Activated B cell treated with CpG ODN at 0.5 μM for 24 hours (primary cell): ENCODE measurements at places on chromosomes 7 and 10.
A peak's percentile ranks its signal among the peaks of the same experiment; 100 is the strongest.

DNA sequence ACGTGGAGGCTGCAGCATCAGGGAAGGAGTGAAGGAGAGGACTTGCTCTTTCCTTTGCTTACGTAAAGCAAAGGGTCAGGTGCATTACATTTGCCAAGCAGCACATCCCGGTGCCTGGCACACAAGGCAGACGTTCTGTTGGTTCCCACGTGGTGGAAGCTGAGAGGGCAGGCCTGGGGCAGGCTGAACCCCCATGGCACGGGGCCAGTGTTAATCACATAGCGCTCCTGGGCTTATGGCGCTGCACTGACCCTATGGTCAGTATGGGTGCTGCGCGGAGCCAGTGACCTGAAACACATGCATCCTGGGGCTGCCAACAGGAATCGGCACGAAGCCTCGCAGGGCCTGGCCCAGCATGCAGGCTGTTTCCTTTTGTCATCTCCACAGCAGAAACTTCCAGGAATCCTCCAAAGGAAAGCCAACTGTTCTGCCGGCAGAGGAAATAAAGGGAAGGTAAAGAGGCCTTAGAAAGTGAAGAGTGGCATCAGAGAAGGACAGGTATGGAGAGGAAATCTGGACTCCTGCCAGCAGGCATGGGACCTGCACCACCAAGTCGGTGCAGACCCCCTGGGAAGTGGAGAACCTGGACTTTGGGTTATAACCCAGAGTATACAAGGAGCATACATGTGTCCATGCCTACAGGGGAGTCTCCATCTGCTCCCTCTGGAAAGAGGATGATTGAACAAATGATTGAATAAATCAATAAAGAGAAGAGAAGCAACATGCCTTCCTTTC, 560.2 kb downstream of the TCERG1L start:
- H3K27me3 ChIP-seq = no peaks in the 10 kb centered on the region
- no peak for DNase-seq
- H3K27ac ChIP-seq = no peak overlapping the region
- no peak overlapping the region for H3K4me3 ChIP-seq
- no peaks in the 10 kb centered on the region for H3K36me3 ChIP-seq

DNA sequence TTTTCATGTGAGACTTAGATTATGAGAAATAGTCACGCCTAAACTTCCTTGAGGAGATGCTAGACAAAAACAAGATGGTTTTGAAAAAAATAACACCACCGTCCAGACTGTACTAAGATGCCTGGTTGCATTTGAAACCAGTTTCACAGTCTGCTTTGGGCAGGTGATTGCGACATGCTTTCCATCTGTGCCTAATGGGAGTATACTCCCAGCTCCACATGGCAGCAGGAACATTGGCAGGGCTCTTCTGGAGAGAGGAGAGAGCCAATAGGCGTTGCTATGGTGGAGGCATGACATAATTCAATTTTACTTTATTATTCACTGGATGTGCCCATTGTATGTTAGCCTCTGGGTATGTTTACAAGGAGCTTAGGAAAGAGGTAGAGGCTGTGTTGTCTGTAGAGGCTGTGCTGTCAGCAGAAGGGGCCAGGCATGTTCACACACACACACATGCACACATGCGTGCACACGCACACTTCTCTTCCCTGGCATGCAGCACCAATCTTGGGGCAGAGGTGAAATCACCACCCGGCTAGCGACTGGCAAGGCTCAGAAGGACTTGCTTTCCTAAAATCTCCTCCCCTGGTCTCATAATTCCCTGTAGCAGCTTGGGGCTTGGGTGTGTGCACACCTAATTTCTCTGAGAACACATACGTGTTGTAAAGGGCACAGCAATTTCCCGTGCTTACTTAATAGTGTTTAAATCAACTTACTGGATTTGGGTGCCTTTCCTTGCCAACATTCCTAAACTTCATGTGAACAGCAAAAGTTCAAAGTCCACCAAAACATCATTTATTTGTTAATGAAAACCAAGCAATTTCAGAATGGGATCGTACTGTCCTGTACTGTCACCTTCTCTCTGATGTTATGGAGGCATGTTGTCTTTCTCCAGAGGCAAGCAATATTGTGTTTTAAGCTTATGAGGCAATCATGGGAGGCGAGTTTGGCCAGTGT, 162.1 kb downstream of the TCF7L2 start:
- H3K4me1 ChIP-seq = no peaks in the 10 kb centered on the region
- DNase-seq = no peak

DNA sequence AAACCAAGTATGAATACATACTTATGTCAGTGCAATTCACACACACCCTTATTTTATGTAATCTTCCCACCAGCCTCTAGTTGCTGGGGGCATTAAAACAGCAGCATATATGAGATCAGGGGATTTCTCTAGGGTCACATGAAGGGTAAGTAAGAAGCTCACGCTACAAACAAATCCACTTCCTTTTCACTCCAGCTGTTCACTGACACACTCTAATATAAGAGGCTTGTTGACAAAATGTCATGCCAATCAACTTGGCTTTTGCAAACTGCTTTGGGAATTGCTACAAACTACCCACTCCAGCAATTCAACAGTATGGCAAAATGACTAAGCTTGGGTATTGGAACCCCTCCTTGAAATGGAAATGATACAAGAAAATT, 10.3 kb downstream of the FAM3C start:
- DNase-seq = no peak
- H3K27me3 ChIP-seq = no peaks in the 10 kb centered on the region
- H3K36me3 ChIP-seq = peaks cover 24% of the 10 kb centered on the region
- peak overlapping the region; percentile 54 for H3K4me3 ChIP-seq

DNA sequence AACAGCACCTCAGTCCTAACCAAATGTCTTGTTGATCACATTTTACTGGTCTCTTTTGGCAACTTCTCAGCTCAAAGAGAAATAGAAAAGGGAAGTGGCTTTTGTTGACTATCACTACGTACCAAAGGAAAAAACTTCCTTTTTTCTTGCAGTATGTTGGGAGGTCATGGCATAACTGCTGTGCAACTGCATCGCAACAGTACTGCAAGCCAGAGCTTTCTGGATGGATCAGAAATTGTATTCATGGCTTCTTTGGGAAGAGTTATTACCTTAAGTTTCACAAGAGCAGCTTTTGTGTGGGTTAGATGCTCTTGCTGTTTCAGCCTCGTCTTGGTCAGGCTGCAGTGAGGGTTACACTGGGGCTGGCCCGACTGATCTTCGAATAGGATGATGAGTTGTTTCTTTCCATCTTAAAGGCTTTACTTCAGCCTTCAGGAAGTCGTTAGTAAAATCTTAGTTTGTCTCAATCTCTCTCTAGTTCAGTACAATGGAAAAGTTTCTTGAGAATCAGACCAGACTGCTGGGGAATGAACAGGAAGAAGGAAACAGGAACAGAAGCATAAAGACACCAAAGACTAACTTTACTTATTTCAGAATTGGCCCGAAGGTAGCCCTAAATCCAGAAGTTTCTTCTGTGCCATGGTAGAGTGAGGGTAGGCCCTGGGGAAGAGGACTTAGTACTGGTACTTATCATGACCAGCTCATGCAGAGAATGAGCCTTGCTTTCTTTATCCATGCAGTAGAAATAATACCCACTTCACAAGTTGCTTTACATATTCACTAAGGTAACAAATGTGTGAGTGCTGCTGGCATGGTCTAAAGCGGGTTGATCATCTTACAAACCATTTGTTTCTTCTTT, 153.6 kb downstream of the CELF2 start:
- peaks cover 54% of the 10 kb centered on the region for H3K36me3 ChIP-seq
- H3K27ac ChIP-seq = no peak overlapping the region
- peaks cover 9% of the 10 kb centered on the region for H3K4me1 ChIP-seq
- no peak for DNase-seq
- no peaks in the 10 kb centered on the region for H3K27me3 ChIP-seq

DNA sequence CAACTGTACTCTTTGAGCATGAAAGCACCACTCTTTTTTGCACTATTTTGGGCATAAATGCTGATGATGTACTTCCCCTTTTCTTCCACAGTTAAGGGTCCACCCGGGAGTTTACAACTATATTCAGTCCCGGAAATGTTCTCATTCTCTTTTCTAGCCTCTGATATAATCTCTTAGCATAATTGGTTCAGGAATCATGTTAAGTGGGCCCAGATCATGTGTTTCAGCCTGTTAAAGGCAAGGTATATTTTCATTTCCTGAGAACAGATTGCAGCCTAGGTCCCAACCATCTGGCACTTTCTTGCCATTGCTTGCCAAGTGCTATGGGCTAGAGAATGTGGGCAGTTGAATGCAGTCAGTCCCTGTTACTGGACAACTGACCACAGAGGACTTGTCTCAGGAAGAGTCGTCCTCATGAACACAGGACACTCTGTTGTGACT, 111.4 kb upstream of the GLCCI1 start:
- peak overlapping the region; percentile 63 for H3K4me3 ChIP-seq
- peak overlapping the region; percentile 90 for H3K27ac ChIP-seq
- H3K27me3 ChIP-seq = no peaks in the 10 kb centered on the region
- peaks cover 25% of the 10 kb centered on the region for H3K36me3 ChIP-seq

GRCh38 chr10:11483201-11484148, 128.0 kb downstream of the USP6NL start:
- peaks cover 26% of the 10 kb centered on the region for H3K4me1 ChIP-seq
- DNase-seq = no peak
- no peak overlapping the region for H3K4me3 ChIP-seq
- peaks cover 70% of the 10 kb centered on the region for H3K36me3 ChIP-seq
- H3K27me3 ChIP-seq = no peaks in the 10 kb centered on the region
- H3K27ac ChIP-seq = peak overlapping the region; percentile 61

DNA sequence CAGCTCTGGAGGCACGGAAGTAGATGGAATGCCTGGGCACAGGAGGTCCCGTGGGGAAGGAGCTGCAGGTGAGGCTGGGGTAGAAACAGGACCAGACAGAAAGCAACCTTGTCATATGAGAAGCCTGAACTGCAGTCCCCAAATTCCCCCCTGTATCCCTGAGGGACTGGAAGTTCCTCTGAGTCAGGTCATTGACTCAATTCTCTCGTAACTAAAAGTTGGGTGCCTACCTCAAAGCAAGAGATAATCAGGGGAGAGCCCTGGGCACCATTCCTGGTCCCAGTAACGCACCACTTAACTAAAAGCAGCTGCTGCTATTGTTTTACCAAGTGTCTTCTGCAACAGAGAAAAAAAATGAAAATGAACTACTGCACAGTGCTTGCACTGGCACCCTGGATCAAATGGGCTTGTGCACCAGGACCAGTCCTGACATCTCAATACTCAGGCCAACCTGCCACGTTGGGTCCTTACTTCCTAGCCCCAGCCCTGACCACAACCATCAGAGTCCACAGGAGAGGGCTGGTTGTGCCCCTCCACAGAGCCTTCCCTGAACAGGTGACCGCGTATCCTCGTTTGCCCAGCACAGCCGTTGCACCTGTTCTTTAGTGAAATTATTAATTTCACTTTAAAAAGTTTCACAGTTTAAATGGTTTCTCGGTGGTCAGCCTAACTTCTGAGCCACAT, 79.3 kb downstream of the GRID1 start:
- H3K4me3 ChIP-seq = no peak overlapping the region
- no peaks in the 10 kb centered on the region for H3K36me3 ChIP-seq
- H3K4me1 ChIP-seq = peaks cover 3% of the 10 kb centered on the region
- no peak overlapping the region for H3K27ac ChIP-seq

DNA sequence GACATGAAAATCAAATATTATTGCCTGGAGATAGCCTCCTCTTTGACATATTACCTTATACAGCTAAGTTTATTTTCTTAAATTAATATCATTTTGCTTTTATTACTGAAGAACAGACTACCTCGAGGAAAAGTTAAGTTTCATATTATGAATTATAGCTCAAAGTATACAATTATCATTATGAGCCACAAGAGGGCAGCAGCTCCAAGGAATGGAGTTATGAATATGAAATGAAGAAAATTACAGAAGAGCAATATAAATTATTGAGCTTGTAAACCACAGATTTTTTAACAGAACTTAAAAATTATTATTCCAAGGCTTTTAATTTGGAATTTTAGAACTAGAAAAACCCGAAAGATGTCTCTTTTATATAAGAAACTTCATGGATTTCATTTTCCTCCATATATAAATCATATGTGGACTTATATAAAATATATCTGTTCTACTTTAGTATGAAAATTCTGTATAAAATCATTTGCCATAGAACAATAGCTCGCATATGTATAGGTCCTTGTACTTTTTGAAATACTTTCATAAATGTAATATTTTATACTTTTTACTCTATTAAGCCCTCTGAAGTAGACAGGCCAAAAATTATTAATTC, 40.1 kb downstream of the IQUB start:
- peaks cover 11% of the 10 kb centered on the region for H3K27me3 ChIP-seq
- H3K27ac ChIP-seq = no peak overlapping the region
- no peak for DNase-seq
- no peaks in the 10 kb centered on the region for H3K36me3 ChIP-seq
- peaks cover 2% of the 10 kb centered on the region for H3K4me1 ChIP-seq

DNA sequence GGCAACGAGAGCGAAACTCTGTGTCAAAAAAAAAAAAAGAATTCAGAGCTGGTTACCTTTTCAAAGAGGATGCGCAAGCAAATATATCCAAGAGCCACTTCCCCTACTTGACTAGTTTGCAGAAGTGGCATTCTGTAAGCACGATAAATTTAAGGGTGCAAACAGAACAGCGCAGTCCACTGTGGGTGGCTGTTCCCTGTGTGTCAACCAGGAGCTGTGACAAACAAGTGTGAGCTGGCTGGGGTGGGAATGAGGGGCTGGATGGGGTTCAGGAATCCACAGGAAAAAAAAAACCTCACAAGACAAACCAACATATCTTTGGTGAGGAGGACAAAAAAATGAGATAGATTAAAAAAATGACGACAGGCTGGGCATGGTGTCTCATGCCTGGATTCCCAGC, 15.9 kb downstream of the GUSB start:
- no peak for DNase-seq
- peaks cover 85% of the 10 kb centered on the region for H3K36me3 ChIP-seq
- H3K4me1 ChIP-seq = no peaks in the 10 kb centered on the region
- no peak overlapping the region for H3K27ac ChIP-seq
- no peak overlapping the region for H3K4me3 ChIP-seq

DNA sequence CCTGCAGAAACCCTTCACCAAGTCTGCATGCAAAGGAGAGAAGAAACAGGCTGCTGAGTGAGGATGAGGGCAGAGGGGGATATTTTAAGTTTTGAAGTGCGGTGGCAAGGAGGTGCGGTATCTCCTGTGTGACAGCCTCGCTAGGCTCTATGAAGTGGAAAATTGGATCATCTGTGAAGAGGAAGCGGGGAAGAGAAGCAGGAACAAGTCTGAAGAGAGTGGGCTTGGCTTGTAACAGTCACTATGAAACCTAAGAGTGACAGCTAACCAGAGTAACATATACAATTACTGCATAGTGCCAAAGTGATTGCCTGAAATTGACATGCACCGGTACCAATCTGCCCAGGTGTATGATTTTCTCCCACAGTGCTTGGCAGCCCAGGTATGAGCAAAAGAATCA, 287.5 kb upstream of the KLF14 start:
- H3K36me3 ChIP-seq = peaks cover 37% of the 10 kb centered on the region
- no peaks in the 10 kb centered on the region for H3K27me3 ChIP-seq
- peak overlapping the region; percentile 57 for H3K4me3 ChIP-seq
- H3K4me1 ChIP-seq = peaks cover 77% of the 10 kb centered on the region
- H3K27ac ChIP-seq = peak overlapping the region; percentile 83
